KG1 (cell line): ENCODE measurements at places on chromosomes 1 and 21.

GRCh38 chr1:173870252-173871075, 2.3 kb downstream of the ZBTB37 start:
- DNase-seq = peak; percentile 60

- DNase-seq = no peak
These were observed 82.8 kb upstream of the ST6GALNAC5 start for GRCh38 chr1:76784502-76784901.

GRCh38 chr1:9643351-9644256, 7.9 kb upstream of the PIK3CD start:
- no peak for DNase-seq

- no peak for DNase-seq
These were observed 12.6 kb upstream of the GIPC2 start for GRCh38 chr1:78032996-78033796.

GRCh38 chr1:168752171-168752832, 23.3 kb upstream of the DPT start:
- no peak for DNase-seq

DNA sequence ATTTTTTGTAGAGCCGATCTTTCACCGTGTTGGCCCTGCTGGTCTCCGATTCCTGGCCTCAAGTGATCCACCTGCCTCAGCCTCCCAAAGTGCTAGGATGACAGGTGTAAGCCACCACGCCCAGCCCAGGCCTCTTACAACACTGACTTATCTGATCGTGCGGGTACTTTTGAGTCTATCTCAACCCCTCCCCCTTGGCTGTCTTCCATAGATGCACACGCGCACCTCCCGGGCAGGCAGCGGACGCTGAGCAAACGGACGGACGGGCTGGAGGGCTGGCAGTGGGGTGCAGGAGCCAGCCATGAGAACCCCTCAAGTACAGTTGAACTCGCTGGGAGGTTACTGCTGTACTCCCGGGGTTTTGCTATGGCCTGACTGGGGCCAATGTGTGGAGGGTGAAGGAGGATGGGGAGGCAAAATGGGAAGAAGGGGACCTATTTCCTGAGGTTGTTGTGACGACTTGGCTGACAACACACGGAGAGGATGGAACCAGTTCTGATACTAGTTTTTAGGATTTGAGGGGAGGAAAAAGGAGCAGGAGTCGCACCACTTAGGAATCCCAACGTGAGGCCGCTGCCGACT, 959 bp downstream of the CD58 start:
- no peak for DNase-seq

DNA sequence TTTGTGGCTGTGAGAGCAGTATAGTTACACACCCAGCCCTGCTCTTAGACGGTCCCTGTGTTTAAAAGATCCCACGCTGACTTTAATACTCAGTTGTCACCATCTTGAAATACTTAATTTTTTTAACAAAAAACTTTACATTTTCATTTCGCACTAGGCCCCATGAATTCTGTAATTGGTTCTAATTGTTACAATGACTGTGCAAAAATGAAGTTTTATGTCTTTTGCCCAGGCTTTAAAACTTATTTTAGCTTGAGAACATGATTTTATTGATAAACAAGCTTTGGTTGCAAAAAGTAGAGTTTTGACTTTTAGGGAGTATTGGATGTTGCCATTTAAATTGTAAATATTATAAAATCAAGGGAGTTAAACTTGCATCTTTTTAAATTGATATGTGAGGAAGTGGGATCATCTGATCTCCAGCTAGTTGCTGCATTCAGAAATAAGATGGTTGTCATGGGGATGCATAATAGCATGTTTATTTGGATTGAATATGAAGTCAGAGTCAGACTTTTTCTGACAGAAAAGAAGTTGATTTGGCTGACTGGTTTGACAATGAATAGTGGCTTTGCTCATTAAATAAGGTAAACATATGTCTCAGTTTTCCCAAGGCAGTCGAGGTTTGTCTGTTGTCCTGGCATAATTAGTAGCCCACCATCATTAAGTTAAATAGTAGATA, 23.0 kb upstream of the CRP start:
- no peak for DNase-seq

- no peak for DNase-seq
These were observed 108.3 kb downstream of the KCND3 start for GRCh38 chr1:111880881-111881837.

GRCh38 chr1:173328961-173329360, 121.8 kb upstream of the TNFSF4 start:
- no peak for DNase-seq

- DNase-seq = no peak
These were observed 29.9 kb downstream of the YTHDF2 start for GRCh38 chr1:28766532-28767183.

DNA sequence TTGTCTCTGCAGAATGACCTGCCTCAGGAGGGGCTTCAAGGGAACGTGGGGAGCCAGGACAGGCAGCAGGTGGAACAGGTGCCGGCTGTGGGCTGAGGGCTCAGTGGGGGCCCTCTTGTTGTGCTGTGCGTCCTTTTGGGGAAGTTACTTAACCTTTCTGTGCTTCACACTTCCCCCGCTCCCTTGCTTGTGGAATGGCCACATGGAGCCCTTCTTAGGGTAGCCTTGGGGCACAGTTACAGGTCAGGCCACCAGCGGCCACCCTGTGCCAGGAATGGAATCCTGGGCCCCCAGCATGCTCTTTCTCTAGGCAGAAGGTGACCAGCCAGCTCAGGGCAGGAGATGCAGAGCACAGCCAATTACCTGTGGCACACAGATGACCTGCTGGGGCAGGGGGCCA, 2.6 kb downstream of the IKBKE start:
- DNase-seq = no peak

GRCh38 chr1:201385299-201385891, 7.9 kb upstream of the TNNT2 start:
- no peak for DNase-seq

DNA sequence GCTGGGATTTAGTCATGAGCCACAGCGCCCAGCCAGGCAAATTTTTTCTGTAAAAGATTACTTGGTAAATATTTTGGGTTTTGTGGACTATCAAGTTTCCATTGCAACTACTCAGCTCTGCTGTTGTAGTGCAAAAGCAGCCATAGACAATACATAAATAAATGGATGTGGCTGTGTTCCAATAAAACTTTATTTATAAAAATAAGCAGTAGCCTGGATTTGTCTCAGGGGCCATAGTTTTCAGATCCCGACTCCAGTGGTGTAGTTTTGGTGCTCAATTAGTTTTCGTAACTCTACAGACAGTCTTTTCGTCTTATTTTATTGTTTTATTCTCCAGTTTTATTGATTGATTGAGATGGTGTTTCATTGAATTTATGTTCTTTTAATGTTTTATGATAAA, 80.1 kb upstream of the IVNS1ABP start:
- DNase-seq = no peak

- DNase-seq = no peak
These were observed 16.0 kb upstream of the ZFYVE9 start for GRCh38 chr1:52125736-52126359.

GRCh38 chr21:34046917-34047316, 26.5 kb upstream of the MRPS6 start:
- no peak for DNase-seq

DNA sequence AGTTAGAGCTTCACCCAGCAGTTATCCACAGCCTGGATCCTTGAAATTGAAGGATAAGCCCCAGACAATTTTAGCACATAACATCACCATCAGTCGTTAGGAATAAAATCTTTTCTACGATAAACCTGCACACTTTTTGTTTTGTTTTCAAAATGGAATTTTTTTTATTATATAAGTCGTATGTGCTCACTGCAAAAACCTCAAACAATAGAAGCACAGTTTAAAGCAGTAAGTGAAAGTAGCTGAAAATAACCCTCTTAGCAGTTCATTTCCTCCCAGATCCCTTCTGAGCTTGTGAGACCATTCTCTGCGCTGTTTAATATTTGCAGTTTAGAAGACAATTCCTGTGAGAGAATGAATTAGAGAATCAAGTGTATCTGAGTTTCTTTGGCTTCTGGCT, 38.3 kb downstream of the ELK4 start:
- no peak for DNase-seq

GRCh38 chr1:916173-917075, 7.3 kb upstream of the SAMD11 start:
- no peak for DNase-seq
